NCI-H1694 treated with DMSO at 0.1 percent for 48 hours (cell line): ENCODE measurements at places on chromosomes 1 and 21.

DNA sequence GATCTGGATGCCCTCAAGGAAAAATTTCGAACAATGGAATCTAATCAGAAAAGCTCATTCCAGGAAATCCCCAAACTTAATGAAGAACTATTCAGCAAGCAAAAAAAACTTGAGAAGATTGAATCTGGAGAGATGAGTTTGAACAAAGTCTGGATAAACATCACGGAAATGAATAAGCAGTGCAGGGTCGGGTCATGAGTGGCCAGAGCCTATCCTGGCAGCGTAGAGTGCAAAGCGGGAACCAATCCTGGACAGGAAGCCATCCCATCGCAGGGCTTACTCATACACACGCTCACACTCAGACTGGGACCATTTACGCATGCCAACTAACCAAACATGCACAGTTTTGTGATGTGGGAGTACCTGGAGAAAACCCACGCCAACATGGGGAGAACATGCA lies 43.1 kb downstream of the ZMYM1 start:
- no peak for DNase-seq

DNA sequence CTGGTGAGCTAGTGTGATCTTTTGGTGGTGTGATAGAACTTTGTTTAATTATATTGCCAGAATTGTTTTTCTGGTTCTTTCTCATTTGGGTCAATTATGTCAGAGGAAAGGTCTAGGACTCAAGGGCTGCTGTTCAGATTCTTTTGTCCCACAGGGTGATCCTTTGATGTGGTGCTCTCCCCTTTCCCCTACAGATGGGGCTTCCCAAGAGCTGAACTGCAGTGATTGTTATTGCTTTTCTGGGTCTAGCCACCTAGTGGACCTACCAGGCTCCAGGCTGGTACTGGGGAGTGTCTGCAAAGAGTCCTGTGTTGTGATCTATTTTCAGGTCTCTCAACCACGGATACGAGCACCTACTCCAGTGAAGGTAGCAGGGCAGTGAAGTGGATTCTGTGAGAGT lies 25.9 kb upstream of the CD84 start:
- no peak for DNase-seq

- DNase-seq = peak; percentile 12
Observed at GRCh38 chr1:23019863-23020625, 776 bp downstream of the KDM1A start.

- DNase-seq = peak; percentile 80
Observed at GRCh38 chr1:37133276-37134145, 99.2 kb upstream of the GRIK3 start.

DNA sequence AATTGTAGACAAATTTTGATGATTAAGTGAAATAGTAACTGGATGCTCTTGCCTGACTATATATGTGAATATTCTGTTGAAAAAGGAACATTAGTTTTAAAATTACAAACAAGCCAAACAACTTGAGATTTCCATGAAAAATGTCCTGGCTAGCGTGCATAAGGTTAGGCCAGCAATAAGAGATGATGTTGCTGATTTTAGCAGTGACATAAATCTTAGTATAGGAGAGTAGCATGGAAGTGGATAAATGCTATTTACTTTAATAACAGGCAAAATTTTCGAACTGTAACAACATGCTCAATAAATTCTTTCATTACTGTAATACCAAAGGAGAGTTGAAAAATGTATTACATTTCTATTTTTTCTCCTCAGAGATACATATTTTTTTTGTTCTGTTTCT lies 266.6 kb downstream of the LRRC7 start:
- no peak for DNase-seq

DNA sequence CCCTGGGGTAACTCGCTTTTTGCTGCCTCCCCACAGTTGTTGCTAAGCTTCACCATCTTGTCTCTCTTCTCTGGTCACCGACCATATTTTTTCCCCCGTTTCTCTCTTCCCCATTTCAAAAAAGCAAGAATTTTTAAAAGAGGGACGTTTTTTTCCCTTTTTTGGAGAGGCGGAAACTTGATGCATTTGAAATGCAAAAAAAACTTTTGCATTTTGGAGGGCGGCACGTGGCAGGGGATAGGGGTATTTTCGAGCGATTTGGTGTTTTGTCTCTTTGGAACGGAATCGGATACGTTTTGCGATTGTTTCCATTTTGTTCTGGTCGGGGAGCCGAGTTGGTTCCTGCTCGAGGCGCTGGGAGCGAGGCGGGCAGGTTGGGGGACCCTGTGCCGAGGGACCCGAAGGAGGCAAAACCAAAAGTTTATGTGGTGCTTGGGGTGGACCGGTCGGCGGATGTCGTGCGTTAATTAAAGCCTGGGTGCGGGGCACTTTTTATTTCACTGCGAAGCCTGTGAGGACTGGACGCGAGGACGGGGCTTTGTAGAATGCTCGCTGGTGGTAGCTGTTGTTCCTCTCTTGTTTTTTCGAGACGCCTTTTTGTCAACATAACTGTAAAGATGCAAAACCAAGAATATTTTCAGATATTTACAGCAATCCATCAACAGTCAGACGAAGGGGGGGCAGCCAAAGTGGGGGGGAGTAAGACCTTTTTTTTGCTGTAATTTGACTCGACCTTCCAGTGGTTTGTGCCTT lies 884 bp downstream of the H3-3A start:
- DNase-seq = peak; percentile 57

DNA sequence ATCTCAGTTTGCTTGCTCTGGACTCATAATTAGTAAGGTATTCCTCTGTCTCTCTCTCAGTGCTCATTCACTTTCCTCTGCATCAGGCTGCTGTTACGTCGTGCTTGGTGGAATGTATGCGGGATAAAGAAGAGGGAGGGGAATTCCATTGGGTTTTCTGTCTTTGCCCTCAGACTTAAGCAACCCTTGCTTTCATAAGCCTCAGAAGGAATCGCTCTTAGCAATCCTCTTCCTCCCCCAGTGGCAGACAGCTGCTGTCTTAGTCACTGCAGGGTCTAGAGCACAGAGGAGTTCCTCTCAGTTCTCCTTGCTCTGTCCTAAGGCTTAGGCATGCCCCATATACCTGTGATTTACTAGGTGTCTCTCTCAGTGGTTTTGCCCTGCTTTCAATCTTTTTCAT lies 19.1 kb upstream of the NTMT2 start:
- DNase-seq = no peak

GRCh38 chr1:153465811-153466636 lies 5.6 kb upstream of the S100A7 start:
- DNase-seq = no peak

DNA sequence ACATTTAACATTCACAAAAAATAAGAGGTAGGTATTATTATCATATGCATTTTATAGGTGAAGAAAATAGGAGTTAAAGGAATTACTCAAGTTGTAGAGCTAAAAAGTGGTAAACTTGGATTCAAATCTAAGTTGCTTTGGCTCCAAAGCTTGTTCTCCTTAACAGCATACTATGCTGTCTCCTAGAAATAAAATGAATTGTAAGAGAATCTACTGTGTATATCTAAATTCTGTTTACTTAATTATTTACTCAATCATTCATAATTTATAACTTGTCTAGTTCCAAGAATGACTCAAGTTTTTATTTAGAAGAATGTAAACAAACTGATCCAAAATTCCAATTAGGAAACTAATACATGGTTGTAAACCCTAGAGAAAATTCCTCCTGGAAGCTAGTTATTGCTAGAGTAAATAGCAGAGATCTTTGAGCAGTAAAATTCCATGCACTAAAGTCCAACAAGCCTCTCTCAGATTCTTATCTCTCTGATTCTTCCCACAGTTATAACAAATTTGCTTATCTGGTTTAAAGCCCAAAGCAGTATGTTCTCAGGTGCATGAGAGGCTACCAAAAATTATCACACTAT lies 132.5 kb upstream of the DPT start:
- no peak for DNase-seq

- DNase-seq = no peak
Observed at GRCh38 chr1:241352401-241352800, 4.6 kb downstream of the RGS7 start.

DNA sequence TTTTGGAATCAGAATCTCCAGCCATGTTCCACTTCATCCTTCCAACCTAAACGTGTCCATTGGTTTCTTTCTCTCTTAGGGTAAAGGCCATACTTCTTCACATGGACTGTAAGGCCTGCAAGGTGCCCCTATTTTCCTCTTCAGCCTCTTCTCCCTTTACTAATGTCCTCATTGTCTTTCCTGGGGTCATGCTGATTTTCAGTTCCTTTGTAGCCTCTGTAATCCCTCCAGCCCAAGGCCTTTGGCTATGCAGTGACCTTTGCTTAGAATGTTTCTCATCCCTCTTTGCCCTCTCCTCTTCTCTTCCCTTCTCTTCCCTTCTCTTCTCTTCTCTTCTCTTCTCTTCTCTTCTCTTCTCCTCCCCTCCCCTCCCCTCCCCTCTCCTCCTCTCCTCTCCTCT lies 112.5 kb downstream of the SPATA46 start:
- no peak for DNase-seq

DNA sequence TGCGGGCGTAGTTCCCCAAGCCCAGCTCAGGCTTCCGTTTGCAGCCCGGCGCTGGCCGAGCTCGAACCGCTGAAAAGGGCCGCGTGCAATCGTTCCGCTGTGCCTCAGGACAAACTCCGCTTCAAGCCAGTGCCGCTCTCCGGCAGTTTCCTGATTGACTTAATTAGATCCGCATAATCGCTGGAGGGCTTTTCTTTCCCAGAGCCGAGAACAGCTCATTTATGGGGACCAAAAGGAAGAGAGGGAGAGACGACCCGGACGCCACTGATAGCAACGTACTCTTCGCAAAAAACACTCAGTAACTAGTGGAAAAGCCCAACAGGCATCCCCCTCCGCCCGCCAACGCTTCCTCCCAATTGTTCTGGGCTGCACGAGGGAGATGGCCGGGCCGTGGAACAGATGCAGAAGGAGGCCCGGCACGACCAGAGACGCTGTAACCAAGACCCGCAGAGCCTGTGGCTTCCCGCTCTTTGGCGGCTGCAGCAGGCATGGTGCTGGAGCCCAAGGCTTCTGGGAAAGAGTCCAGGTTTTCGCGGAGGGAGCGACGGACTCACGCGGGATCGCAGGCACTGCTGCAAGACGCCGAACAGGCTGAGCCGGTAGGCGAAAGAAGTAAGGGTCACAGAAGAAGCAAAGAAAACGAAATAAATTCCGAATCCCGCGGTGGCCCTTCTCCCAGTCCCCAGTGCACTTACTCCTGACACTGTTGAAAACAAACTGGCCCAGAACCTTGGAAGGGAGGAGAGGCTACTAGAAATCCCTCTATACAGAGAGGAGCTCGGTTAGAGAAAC lies 3.6 kb upstream of the FOXD2 start:
- DNase-seq = no peak

DNA sequence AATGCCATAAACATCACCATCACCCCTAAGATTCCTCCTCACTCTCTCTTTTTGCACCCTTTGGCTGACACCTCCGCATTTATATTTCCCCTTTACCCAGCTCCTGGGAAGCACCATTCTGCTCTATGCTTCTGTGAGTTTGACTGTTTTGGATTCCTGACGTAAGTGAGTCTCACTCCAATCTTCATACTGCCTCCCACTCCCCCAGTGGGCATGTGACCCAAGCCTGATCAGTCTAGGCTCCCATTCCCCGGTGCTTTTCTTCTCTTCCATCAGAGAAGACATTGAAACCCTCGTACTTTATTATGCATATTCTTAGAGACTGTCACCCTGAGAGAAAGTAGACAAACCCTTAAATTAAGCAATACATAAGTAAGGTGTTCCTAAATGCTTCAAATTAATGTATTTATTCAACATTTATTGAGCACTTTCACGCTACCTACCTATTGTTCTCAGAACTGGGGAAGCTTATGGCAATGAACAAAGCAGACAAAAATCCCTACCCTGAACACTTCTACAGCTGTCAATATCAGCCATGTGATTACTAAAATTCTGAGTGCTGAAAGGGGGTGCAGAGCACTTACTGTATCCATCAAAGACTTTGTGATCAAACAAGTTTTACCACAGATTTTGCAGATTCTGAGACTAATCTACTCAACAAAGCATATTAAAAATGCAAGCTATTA lies 43.4 kb upstream of the DIPK1A start:
- DNase-seq = no peak

- no peak for DNase-seq
Observed at GRCh38 chr1:184606786-184607185, 147.9 kb downstream of the EDEM3 start.

- no peak for DNase-seq
Observed at GRCh38 chr1:63643517-63643916, 50.3 kb downstream of the PGM1 start.

DNA sequence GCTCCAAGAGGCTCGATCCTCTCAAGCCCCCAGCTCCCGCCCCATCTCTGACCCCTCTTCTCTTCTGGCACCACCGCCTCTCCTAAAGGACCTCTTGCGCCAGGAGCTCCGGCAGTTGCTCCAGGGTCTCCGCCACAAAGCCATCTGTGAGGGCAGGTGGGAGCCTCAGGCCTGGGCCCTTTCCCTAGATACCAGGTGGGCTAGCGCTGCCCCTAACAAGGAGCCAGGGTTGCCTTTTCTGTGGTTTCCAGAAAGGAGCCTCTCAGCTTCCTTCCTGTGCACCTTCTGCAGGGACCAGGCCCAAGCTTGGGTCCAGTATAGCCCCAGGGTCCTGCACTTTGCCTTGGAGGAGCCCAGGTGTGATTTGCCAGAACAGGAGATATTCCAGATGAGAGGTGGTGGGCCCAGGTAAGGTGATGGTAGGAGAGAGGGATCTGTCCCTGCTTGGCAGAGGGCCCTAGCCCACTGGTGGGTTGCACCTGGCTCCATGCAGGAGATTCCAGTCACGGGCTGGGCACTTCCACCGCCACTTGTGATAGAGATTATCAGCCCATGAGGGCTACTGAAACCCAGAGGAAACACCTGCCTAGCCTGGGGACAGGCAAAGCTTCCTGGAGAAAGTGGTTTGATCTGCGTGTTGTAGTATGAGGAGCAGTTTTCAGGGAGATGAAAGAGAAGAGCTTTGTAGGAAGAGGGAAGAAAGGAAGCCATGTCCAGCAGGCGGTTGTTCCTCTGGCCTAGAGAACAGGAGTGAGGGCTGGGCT lies 1.0 kb downstream of the CCDC24 start:
- DNase-seq = no peak

DNA sequence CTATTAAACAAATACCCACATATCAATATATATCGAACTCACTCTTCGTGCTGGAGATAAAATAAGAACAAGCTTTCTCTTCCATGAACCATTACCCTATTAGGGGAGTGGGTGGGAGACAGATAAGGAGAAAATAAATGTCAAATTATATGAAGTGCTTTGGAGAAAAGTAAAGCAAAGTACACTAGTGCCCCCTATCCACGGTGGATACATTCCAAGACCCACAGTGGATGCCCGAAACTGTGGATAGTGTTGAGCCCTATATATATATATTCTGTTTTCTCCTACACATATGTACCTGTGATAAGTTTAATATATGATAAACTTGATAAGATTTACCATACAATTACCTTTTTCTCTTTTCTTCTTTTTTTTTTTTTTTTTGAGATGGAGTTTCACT lies 54.6 kb downstream of the FH start:
- DNase-seq = no peak

GRCh38 chr21:36415375-36415774 lies 30.2 kb downstream of the CHAF1B start:
- DNase-seq = no peak
